ENCODE measurements at places on chromosomes 4 and X.

DNA sequence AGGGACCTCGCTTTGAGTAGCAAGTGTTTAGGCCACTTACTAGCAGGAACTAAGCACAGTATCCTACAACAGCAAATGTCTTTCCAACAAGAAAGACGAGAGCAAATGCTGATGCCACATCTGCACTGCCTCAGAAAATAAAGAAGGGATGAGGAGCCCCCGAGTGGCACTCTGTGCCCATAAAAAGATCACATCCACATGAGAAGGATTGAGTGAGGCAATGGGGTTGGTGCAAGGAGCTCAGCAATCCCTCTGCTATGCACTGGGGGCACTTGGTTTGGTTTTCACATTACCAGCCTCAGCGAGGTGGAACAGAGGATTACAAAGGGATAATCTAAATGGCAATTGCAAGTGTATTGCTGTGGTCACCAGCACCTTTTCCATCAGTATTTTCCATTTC is 252.8 kb upstream of the SLC7A11 start:
- no peak for DNase-seq

GRCh38 chr4:84379917-84380641 is 119.0 kb downstream of the NKX6-1 start:
- DNase-seq, result no peak

- no peak for DNase-seq
These were observed 10.9 kb upstream of the RHOXF2 start for GRCh38 chrX:120147537-120147936.

- no peak for DNase-seq
These were observed 44.1 kb downstream of the PPM1K start for GRCh38 chr4:88240297-88240714.

GRCh38 chrX:4547213-4547836 is 833.9 kb upstream of the PRKX start:
- DNase-seq, result peak; percentile 43

DNA sequence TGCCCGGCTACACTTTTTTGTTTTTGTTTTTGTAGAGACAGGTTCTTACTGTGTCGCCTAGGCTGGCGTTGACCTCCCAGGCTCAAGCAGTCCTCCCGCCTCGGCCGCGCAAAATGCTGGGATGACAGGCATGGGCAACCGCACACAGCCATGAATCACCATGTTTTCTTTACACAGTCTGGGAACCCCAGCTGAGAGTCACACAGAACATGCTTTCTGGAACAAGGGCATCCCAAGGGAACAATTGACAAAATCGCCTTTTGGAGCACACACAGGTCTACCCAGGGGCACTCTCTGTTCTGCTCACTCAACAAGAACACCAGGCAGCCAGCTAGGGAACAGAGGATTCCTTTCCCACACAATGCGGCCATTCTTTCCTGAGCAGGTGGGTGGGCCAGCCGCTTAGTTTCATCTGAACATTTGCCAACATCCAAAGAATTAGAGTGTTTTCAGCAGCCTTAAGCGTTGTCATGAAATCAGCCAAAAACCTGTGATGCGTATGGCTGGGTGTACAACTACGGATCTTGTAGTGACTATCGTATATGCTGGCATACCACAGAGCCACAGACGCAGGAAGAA is 15.7 kb downstream of the PRKX start:
- no peak for DNase-seq
